ENCODE measurements at places on chromosomes 2 and 18.

DNA sequence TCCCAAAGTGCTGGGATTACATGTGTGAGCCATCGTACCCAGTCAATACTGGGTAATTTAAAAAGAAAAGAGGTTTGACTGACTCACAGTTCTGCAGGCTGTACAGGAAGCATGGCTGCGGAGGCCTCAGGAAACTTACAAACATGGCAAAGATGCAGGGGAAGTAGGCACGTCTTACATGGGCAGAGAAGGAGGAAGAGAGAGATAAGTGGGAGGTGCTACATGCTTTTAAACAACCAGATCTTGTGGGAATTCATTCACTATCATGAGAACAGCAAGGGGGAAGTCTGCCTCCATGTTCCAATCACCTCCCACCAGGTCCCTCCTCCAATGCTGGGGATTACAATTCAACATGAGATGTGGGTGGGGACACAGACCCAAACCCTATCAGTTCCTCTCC, 192.5 kb downstream of the ATAD2B start:
- no peak for DNase-seq

DNA sequence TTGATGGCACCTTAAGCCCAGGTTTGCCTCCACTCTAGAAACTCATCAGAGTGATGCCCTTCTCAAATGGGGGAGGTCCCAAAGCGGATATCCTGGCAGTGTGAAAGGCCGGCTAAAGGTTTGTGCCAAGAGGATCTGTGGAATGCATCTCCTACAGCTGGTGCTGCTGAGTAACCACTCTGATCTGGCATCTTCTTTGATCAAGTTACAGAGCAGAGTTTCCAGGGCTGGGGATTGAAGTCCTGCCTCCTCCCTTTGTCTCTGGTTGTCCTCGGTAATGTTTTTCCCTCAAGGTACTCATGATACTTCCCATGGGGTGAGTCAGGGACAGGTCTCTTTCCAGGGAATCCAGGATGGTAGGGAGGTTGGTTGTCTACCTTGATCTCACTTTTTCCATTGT, 24.6 kb downstream of the PRKRA start:
- DNase-seq, result no peak

DNA sequence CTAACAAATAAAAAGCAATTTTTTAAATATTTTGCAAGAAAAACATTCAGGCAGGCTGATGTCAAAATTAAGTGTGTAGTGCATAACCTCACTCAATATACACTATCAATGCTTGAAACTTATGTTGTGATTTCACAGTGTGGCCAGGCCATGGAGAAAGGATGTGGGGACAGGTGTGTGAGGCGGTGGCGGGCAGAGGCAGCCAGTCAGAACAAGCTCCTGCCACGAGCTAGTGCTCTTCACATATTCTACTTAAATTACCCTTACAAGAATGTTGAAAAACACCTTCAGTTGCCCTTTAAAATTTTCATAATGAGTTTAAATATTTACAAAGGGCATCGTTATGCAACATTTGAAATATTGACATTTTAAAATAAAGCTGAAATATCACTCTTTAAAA, 43.2 kb downstream of the CYB5A start:
- DNase-seq, result no peak

DNA sequence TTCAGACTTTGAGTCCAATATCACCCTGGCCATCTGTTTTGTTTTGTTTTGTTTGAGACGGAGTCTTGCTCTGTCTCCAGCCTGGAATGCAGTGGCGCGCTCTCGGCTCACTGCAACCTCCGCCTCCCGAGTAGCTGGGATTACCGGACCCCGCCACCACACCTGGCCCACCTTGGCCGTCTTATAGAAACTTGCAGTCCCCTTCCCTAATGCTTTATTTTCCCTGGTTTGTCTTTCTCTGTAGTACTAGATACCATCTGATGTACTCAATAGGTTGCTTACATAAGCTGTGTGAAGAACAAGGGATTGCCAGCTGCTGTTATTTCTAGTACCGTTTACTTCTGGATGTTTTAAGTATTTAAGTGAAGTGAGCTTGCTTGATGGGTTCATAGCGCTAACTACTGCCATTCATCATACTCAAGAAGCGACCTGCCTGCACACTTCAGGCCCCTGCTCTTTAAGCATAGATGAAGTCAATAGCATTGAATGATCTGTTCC, 1.2 kb downstream of the RPL31 start:
- no peak for DNase-seq

GRCh38 chr2:241269707-241270520, 45.6 kb downstream of the HDLBP start:
- no peak for DNase-seq

DNA sequence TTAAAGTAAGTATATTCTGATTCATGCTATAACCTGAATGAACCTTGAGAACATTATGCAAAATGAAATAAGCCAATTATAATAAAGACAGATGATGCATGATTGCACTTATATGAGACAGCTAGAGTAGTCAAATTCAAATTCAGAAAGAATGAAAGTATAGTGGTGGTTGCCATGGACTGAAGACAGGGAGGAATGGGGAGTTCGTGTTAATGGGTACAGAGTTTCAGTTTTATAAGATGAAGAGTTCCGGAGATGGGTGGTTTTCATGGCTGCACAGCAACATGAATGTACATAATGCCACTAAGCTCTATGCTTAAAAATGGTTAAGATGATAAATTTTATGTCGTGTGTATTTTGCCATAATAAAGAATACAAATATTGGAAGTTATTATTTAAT, 751.2 kb downstream of the TSN start:
- DNase-seq, result no peak

DNA sequence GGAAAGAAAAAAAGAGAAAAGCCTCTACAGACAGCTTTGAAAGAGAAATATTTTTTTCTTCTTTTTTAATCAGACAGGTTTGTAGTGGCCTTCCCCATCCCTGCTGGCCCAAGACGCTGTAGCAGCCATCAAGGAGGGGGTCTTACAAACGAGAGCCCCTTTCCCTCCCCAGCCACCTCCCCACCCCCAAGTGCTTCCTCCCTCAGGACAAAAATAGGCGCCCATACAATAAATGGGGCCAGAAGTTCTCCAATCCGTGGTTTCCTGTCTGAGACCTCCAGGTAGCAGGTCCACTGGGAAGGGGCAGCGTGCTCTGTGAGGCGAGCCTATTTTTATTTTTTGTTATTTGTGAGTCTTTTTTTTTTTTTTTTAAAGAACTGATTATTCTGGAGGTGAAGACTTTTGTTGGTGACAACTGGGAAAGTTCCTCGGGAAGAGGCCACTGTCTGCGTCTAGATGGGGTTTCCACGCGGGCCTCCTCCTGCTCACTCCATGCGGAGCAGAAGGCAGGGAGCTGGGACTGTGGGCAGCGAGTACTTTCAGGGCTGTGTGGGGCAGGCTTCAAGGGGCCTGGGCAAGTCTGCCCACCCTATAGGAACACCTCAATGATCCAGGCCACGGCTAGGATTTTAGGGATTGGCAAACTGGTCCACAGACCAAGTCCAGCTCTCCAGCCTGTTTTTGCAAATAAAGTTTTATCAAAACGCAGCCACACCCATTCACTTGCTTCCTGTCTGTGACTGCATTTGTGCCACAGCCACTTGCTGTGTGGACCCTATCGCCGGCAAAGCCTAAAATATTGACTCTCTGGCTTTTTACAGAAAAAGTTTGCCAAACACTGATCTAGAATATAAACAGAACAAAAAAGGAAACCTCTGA, 139.6 kb downstream of the CTIF start:
- DNase-seq, result no peak

GRCh38 chr2:12313445-12314126, 403.1 kb upstream of the TRIB2 start:
- no peak for DNase-seq

DNA sequence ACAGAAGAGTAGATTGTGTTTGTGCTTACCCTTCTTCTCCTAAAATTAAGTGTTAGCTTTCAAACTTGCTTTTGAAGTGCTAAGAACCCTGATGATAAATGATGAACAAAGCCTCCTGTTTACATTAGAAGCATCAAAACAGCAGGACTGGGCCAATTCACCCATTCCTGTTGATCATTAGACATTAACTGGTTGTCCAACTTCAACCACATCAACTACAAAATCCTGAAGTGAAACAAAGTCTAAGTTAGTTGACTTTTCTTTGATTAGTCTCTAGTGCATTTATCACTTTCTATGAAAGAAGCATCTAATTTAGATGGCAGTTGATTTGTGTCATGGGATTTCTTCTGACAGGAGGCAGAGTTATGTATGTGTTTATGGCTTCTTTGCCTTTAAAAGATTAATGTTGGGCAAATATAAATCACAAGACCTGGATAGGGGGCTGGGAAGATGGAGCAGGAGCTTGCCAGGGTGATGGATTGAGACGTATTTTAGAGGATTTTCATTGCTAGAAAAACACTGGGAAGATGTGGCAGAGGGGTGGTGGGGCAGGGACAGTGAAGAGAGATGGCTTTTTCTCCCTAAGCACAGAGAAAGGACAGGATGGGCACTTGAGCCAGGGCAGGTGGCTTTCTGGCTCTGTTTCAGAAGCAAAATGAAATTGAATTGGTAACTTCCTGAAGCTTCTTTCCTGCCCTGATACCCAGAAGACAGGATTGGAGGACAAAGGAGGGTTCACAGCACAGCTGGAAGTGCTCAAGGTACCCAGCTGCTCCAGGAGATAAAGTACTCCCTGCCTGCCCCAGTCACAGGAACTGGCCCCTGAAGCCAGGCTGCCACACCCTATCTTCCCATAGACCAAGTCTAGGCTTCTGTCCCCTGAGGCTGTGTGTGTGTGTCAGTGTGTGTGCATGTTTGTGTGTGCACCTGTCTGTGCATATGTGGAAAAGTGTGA, 20.5 kb downstream of the GYPC start:
- DNase-seq, result no peak

DNA sequence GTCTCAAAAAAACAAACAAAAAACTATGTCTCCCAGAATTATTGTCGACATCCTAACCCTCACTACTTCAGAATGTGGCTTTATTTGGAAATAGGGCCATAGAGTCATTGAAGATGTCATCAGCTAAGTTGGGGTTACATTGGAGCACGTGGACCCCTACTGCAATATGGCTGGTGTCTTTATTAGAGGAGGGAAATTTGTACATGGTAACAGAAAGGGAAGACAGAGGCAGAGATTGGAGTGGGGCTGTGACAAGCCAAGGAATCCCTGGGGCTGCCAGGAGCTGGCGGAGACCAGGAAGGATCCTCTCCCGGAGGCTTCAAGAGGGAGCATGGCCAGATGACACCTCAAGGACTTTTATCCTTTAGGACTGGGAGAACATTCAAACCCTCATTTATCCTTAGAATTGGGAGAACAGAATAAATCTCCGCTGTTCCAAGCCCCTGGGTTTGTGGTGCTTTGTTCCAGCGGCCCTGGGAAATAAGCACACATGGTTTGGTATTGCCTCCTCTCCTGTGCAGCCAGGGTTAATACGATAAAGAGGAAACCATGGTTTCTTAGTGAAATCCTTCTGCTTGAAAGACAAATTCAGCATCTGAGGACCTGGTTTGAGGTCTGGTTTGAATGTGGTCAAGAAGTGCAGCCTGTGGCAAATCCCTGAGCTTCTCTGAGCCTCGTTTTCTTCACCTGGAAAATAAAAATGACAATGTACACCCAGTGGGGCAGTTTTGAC, 184.7 kb downstream of the MYCN start:
- DNase-seq, result no peak

- DNase-seq, result peak; percentile 66
These were observed 28.0 kb downstream of the PNO1 start for GRCh38 chr2:68185541-68186164.

DNA sequence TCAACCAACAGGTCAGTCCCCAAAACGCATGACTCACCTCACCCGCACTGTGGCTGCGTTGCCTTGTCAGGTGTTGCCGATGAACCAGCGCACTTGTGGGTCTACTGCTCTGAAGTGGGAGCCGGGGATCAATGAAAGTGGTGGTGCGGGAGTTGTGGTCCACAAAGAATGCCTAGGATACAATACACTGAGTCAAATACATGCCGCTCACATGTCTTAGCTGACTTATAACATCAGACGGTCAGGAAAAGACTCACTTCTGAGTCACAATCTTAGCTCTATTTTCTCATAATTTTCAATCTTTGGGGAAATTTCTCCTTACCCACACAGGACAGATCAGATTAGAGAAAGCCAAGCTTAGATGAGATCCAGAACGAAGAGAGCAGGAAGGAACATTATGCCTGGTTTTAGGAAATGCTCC, 107.1 kb upstream of the STK17B start:
- DNase-seq, result peak; percentile 35

DNA sequence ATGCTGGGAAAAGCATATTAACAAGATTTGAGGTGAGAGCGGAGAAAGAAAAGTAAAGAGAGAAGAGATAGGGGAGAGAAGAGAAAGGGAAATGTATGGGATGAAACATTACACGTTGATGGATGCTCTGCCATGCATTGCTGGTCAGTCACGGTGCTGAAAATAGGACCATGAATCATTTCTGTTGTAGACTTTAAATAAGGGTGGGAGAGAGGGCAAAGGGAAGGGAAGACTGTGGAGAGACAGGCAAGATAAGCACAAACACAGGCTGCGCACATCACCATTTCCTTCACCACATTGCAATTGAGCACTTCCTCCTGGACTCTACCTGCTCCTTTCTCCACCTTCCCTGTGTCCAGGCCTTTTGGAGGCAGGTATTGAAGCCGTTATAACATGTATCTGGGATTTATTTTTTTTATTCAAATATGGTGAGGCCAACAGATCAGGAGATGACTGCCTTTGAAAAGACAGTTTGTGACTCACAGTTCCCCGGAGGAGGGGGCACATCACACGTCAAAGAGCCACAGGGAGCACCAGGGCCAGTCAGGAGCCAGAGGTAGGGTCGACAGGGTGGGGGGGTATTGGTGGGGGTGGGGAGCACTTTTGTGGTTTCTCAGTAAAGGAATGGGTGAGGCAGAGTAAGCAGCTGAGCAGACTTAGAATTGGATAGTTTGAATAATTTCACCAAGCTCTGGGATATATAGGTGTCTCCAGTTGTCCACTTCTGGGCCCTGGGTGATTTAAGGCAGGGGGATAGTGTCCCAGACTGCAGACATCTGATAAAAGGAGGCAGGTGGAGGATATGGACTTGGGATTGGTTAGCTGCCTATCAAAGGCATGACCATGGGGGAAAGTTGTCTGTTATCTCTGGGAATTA, 372.8 kb upstream of the ST6GAL2 start:
- no peak for DNase-seq

GRCh38 chr2:134999521-134999920, 47.7 kb downstream of the MAP3K19 start:
- DNase-seq, result no peak

- DNase-seq, result no peak
These were observed 41.1 kb downstream of the SP140 start for GRCh38 chr2:230266638-230267037.

DNA sequence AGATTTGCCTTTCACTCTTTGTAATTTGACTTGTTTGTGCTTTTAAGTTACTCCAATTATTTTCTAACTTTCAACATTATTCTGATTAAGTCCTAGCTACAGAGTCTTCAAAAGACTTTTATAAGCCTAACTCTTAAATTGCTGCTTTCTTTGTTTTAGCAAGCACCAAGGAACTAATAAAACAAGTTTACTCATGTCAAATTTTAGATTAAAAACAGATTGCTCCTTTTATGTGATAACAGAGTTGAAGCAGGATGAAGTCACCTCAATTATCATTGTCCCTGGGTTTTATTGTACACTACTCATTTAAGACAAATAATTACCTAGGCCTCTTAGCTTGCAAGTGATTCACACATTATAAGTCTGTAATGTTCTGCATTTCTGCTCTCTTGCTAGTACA, 678.4 kb downstream of the ERBB4 start:
- no peak for DNase-seq

Data from activated naive CD4-positive, alpha-beta T cell treated with anti-CD3 and anti-CD28 coated beads, Interleukin-2, amount 50 U/mL, for 16 hours (primary cell).